ENCODE measurements at places on chromosomes 7 and 10.
A peak's percentile ranks its signal among the peaks of the same experiment; 100 is the strongest.

- DNase-seq: no peak
Observed at GRCh38 chr7:106848851-106849442, 16.1 kb upstream of the PIK3CG start.

DNA sequence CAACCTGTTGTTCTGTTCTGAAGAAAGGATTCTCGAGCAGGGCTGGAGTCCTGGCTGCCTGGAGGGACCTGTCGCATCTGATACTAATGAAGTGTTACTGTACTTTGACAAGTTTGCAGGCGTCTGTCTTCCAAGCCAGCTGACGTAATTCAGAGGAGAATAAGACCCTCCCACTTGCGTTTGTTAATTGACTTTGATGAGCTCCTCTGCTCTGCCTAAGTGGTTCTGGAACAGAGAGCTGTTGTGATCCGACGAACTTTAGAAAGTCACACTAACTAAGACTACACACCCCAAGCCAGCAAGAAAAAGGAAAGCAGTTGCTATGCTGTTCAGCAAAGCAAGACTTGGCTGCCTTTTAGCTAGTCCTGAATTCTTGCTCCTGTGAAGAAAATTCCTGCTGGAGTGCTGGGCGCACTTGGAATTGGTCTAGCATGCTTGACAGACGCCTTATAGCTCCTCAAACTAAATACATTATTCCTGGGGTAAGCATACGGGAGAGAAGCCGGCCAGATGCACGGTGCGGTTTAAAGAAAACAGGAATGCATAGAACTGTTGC is 200.3 kb downstream of the CACNB2 start:
- DNase-seq: no peak

DNA sequence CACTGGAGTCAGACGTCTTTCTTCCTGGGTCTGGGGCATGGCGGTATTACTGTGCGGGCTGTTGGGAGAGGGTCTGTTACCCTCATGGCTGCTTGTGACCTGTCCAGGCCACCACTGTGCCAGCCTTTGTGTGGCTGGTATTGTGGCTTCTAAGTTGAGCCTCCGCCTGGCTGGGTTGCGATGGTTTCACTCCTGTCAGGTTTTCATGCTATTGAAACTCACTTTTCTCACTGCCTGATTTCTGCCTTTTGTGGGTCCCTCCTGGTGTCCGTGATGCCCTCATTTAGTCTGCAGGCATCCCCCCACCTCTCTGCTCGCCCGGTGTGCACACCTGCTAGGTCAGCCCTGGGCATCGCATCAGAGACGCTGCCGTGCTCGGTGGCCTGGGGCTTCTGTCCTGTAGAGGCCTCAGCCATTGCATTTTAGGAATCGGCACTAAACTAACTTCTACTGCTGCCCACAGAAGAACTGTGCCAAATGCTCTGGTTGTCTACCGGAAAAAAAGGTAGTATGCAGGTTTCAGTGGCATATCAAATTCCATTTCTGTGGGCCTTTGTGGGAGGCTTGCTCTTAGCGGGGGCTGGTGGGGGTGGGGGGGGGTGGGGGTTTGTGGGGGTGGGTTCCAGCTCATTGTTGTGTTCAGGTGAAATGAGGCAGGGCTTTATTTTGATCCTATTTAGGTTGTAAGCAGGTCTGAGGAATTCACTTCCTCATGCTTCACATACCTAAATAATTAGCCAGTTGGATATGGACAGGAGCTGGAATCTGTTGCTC is 64.3 kb downstream of the MGMT start:
- no peak for DNase-seq

DNA sequence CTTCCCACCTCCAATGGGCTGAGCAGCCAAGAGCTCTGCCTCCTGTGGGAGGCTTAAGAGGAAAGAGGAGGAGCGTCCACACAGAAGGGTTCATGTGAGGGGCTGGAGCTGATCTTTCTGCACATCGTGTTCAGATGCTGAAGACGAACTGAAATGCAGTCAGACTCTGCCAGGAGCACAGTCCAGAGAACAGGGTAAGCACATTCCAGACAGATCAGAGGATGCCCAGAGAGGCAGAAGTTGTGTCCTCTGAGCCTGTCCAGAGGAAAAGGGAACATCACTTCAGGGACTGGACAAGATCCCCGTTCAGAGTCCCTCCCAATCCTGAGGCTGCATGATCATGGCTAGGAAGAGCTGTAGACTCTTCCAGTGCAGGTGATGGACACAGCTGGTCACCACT is 72.9 kb downstream of the ITIH5 start:
- DNase-seq: no peak

DNA sequence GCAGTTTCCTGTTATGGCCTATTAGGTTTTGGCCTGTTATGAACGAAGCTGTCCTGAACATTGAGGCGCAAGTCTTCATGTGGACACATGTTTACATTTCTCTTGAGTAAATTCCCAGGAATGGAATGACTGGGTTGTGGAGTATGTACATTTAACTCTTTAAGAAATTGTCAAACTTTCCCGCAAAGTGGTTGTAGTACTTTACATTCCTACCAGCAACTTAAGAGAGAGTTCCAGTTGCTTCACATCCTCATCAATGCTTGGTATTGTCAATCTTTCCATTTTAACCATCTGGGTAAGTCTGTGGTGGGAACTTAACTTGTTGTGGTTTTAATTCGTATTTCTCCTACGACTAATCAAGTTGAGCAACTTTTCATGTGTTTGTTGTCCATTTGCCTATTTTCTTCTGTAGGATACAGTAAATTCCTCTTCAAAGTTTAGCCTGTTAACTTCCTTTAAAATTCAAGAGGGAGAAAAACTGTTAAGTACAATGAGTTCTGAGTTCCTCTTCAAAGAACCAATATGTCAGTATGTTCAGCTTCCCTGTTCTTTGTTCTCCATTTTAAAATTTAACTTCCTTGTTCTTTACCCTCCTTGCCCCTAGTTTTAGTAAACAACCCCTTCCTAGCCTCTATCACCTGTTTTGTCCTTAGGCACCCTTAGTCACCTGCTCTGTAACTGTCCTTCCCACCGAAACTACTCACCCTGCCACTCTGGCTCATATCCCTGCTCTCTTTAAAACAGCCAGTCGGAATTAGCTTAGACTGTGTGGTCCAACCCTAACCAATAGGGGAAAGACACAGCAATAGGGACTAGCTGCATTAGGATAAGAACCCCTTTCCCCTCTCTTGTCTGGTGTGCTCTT is 74.0 kb downstream of the FAM241B start:
- no peak for DNase-seq

DNA sequence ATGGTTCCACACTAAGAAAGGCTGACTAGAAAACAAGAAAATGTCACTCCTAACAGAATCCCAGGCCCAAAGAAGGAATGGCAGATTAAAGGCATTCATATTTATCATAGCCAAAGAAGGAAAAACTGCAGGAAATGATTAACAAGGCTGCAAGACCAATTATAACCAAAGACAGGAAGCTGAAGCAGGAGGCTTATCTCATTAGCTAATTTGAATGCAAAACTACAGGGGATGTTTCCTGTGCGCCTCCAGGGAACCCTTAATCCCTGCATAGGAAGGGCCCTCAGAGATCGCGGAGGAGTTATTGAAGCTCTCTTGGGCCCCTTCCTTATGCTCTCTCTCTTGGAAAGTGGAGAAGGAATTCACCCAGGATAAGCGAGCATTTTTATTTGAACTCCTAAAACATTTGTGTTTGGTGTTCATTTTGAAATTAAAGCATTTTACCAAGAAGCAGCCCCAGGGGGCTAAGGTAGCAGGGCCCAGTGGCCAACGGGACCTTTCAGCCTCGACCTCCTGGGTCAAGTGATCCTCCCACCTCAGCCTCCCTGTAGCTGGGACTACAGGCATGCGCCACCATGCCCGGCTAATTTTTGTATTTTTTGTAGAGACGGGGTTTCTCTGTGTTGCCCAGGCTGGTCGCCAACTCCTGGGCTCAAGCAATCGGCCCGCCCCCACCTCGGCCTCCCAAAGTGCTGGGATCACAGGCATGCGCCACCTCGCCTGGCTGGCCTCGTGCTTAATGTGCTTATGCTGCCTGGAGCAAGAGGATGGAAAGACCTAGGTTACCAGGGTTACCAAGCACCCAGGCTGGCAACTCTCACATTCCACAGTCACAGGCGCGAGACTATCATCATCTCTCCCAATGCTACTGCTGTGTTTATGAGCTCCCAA is 24.1 kb upstream of the PROSER2 start:
- no peak for DNase-seq

GRCh38 chr10:6204063-6204340 is 1.3 kb downstream of the PFKFB3 start:
- DNase-seq: no peak

- DNase-seq: no peak
Observed at GRCh38 chr10:130202984-130203621, 66.9 kb downstream of the GLRX3 start.

DNA sequence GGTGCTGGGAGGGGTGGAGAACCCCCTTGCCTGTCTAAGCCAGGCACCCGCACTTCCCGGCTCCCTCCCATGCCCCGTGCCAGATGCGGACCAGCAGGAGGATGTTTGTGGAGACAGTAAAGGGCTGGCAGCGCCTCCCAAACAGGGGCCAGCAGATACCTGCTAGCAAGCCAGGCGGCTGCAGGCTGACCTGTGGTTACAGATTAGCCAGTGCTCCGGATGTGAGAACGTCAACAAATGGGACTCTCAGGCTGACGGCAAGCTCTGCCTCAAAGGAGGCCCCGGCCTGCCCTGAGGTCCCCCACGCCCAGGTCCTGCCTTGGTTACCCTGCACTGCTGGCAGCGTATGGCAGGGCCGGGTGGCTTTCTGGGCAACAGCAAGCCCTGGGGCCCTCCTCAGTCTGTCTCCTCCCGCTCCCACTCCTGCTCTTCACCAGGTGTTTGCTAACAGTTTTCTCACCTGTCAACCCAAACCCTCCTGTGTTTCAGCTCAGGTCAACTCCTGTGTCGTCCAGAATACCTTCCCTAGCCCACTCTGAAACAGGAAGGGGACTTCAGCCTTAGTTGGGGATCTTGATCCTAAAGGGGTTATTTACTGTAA is 85.4 kb downstream of the NEURL1 start:
- DNase-seq: peak; percentile 7

DNA sequence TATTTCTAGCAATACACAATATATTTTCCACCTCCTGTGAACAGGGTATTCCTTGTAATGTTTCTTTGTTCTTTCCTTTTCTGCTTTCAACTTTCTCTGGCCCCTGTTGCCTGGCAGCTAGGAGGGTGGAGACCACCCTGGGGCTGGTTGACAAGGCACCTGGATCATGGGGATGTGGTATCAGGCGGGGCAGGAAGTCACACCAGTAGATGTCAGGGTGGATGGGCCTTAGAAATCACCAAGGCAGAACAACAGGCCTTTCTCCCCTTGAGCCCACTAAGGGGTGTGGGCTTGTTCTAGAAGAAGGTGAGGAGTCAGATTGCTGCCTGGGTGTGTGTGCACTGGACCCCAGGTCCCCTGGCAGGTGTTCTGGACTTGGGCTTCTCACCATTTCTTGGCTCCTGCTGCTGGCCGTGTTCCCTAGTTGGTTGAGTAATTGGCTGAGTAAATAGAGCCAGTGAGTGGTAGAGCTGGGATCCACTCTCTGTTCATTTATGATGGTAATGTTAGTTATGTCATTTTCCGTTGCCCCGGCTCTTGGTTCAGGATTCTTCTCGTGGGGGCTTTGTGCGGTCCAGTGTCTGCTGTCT is 24.9 kb downstream of the ZNF783 start:
- peak; percentile 55 for DNase-seq

DNA sequence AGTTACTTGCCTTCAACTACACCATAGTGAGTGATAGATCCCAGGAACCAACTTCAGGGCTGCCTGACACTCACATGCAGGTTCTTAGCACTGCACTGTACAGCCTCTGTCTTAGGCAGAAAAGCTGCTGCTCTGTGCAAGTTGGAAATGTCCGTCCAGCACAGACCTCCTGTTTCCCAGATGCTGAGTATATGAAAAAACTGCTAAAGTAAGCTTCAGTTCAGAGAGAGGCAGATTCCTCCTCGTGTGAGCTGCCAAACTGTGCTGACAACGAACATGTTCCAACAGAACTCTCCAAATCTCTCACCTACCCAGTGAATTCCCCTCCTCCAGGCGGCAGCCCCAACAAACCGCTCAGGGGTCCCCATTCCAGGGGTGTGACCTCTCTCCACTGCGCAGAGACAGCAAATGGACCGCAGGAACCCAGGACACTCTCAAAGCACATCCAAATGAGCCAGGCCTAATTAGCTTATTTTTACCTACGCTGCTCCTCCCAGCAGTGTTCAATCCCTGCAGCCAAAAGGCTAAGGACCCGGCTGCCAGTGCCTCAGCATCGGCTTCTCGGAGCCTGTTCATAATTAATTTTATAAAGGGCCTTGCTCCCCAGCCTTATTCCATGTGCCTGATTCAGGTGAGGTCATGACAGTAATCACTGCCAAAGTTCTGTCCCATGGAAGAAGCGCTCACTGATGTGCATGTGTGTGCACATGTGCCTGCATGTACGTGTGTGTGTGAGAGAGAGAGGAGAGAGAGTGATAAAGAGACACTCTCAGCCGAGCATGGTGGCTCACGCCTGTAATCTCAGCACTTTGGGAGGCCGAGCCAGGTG is 159.5 kb upstream of the AUTS2 start:
- DNase-seq: no peak

DNA sequence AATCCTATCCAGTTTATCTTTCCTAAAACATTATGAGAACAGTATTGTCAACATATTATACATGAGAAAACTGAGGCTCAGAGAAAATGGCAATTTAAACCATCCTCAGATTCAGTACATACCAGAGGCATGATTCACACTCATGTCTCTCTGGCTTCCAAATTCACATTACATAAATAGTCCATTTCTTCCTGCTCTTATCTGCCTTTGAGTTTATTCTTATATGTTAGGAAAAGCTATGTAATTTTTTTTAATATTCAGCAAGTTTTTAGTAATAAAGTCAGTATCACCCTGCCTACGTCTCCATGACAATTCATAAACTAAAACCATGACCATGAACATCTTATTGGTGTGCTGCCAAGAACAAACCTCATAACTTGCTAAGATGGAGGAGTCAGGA is 1260.2 kb upstream of the SORCS1 start:
- DNase-seq: no peak

- DNase-seq: no peak
Observed at GRCh38 chr10:14407567-14407966, 76.8 kb upstream of the FRMD4A start.

DNA sequence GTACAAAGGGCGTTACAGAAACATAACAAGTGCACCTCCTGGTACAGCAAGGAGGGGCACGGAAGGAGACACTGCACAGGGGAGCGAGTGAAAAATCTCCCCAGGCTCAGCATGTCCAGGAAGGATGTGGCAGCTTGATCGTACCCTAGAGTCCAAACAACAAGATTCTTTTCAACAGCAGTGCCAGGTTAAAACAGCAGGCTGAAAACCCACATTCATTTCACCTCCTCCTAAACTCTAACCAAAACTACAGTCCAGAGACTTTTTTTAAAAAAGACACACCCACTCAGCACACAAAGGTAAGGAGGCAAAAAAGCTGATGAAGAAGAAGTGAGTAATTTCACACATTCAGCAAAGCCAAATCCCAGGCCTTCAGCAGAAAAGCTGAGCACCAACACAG is 138.8 kb downstream of the SFMBT2 start:
- no peak for DNase-seq

GRCh38 chr7:107833684-107834106 is 30.7 kb upstream of the SLC26A3 start:
- DNase-seq: no peak

- DNase-seq: no peak
Observed at GRCh38 chr10:43411536-43411935, 2.5 kb upstream of the HNRNPF start.

- no peak for DNase-seq
Observed at GRCh38 chr10:5959581-5960069, 17.7 kb downstream of the IL15RA start.

Data from NCI-H2029 (cell line).